ENCODE measurements at places on chromosomes 5 and 9.

- no peak for DNase-seq
Measured at GRCh38 chr5:113236536-113237288, 198.1 kb downstream of the TSSK1B start.

GRCh38 chr9:114347675-114348074 lies 18.0 kb downstream of the ORM2 start:
- no peak for DNase-seq

- DNase-seq: no peak
Measured at GRCh38 chr9:38092656-38093055, 23.6 kb upstream of the SHB start.

GRCh38 chr5:115262321-115263077 lies at the start of gene PGGT1B:
Gene PGGT1B (minus strand): TSS chr5:115262877. CDS start chr5:115262851, 26 bp downstream.
- DNase-seq: peak; percentile 52

DNA sequence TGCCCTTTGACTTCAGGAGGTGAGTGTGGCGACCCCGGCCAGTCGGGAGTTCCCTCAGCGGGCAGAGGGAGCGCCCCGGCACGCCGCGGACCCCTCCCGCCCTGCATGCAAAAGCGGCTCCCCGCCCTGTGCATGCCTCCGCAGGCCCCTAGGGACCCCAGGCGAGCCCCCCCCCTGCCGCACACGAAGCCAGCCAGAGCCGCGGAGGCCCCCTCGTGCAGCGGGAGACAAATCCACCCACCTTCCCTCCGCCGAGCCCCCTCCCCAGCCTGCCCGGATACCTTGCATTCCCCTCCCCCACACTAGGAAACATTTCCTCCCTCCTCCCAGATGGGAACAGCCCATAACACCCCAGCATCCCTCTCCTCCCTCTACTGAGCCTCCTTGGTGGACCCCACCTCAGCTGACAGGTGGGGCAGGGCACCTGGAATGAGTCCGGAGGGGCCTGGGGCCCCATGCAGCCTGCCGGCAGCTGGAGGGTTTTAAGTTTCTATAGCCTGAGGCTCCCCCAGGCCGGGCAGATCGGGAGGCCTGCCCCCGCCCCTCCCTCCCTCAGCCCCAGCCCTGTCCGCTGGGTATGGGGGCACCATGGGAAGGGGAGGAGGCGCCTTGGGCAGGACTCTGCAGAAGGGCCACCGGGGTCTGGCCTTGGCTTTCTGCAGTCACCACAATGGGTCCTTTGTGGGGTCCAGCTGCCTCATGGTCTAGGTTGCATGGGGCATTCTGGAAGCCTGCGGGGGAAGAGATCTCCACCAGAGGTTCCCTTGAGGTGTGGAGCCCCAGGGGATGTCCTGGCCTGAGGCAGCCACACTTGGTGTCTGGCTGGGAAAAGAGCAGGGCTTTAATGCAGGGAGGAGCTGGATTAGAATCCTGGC lies 601 bp downstream of the ERGIC1 start:
- DNase-seq: no peak

DNA sequence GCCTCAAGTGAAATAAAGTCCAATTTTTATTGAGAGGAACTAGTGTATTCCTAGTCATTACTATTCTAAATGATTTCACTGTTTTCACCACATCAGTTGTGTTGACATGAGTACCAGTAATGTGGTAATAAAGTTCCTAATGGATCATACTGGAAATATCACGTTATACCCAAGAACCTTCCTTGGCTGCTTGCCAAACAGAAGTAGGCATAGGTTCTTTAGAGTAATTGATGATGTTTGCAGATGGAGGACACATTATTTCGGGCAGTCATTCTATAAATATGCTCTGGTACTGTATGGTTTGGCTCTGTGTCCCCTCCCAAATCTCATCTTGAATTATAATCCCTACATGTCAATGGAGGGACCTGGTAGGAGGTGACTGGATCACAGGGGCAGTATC lies 15.1 kb downstream of the SNCAIP start:
- DNase-seq: no peak

DNA sequence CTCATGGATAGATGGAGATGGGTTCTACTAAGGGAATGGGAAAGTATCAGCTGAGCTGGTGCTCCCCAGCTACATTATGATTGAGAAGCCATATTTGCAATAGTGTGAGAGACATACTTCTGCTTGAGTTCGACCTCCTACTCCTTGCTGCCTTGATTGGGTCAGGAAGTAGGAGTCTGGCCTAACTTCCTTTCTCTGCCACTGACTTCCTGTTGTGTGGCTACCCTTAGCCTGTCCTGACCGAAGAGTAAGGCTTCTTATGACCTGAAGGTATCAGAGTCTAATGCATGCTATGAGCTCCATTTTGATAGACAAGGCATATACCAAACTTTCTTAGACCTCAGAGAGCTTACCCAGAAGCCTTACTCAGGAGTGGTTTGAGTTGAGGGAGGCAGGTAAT lies 53.9 kb downstream of the OSTF1 start:
- DNase-seq: no peak

GRCh38 chr9:72133365-72134035 lies 15.7 kb upstream of the GDA start:
- no peak for DNase-seq

GRCh38 chr5:143491646-143492045 lies 88.2 kb upstream of the NR3C1 start:
- DNase-seq: no peak

GRCh38 chr9:30089428-30089827 lies 2295.0 kb upstream of the ACO1 start:
- DNase-seq: no peak

- DNase-seq: no peak
Measured at GRCh38 chr9:101477736-101478135, 42.2 kb upstream of the ALDOB start.

GRCh38 chr5:140322751-140323731 lies 20.1 kb upstream of the PFDN1 start:
- no peak for DNase-seq

DNA sequence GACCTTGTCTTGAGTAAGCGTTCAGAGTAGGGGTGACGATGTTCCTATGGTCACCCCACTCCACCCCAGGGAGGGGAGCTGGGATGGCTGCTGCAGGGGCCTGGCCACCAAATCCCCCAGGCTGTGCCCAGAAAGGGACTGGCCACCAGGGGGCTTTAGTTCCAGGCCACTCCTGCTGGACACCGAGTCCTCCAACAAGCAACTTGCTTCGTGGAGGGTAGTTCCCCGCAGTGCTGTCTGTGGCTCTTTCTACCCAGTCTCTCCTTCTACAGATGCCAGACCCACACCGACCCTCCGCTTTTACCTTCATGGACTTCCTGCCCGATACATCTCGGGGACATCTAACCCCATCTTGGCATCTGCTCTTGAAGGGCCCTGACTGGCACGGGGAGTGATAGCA lies 35.7 kb upstream of the GABRP start:
- no peak for DNase-seq

- DNase-seq: no peak
Measured at GRCh38 chr5:103522586-103522985, 40.0 kb downstream of the NUDT12 start.

- DNase-seq: no peak
Measured at GRCh38 chr9:36092509-36093215, 43.9 kb upstream of the GLIPR2 start.
